SW480 (cell line): ENCODE measurements at places on chromosomes 3 and 15.

- DNase-seq = no peak
These were observed 212.5 kb upstream of the UBE2E1 start for GRCh38 chr3:23592961-23593931.

DNA sequence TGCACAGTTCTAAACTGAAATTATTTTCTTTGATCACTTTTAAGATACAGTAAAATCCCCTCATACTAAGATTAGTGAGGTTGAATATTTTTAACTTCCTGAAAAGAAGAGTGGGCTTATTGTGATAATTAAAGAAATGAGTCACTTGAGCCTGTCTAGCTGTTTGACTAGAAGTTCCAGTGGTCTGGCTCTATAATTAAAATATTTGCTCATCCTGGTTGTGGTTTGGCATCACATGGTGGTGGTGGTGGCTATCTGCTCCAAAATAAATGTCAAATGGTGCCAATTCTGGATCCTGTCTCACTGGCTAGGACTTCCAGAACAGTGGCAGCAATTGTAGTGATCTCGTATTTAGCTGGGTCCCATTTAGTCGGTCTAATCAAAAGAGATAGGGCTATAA, 8.6 kb upstream of the TEX9 start:
- DNase-seq = peak; percentile 44

- no peak for DNase-seq
These were observed 28.8 kb upstream of the TF start for GRCh38 chr3:133717424-133717823.

GRCh38 chr3:32443478-32443877, 51.8 kb downstream of the CMTM7 start:
- DNase-seq = no peak

DNA sequence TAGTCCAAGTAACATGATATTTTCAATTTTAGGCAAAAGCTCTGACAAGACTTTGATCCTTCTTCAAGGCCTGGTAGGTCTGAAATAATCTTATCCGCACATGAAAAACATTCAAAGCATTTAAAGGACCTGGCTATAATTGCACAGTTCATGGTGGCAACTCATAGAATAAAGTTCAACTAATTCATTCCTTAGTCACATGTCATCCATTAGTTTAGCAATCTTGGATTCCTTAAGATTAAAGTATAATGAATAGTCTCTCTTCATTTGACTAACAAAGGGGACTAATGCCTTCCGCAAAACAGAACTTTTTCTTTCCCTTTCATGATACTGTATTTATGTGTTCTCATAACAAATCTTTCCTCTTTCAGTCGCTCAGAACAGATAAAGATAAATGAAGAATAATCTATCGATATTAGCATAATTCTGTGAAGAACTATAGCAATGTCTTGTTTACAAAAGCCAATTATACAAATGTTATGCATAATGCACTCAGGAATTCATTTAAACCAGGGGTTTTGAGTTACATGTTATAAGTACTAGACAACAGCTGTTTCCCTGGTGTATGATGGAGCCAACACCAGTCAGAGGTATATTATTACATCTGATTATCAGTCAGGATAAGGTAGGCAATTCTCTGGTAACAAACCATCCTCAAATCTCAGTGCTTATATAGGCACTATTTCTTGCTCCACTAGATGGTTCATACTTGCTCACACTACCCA, 172.5 kb downstream of the POTEB3 start:
- DNase-seq = no peak

DNA sequence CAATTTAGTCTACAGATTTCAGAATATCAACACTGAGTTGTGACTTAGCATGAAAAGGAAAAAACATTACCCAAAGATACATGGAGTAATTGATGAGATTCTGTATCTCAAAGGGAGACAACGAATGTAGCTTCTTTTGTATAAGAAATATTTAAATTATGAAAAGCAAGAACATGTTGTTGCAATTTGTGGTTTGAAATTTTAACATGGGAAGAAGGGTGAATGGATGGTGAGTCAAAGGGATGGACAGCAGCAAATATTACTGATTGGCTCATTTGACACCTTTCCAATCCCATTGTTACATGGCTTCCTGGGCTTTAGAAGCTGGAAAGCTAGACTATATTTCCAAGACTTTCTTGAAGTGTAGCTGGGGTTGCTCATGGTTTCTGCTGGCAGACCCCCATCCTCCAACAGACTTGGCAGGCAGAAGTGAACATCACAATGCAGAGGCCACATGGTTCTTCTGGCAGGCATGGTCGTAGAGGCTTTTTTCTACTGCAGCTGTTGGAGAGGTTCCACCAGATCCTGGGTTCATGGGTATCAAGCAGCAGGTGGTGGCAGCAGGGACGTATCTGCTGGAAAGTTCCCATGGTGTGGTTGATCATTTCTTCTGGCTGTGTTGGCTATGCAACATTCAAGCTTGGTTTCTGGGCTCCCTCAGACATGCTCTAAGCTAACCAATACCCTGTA, 47.2 kb upstream of the KPNA4 start:
- DNase-seq = no peak

- no peak for DNase-seq
These were observed 678 bp upstream of the TFG start for GRCh38 chr3:100708644-100708988.

DNA sequence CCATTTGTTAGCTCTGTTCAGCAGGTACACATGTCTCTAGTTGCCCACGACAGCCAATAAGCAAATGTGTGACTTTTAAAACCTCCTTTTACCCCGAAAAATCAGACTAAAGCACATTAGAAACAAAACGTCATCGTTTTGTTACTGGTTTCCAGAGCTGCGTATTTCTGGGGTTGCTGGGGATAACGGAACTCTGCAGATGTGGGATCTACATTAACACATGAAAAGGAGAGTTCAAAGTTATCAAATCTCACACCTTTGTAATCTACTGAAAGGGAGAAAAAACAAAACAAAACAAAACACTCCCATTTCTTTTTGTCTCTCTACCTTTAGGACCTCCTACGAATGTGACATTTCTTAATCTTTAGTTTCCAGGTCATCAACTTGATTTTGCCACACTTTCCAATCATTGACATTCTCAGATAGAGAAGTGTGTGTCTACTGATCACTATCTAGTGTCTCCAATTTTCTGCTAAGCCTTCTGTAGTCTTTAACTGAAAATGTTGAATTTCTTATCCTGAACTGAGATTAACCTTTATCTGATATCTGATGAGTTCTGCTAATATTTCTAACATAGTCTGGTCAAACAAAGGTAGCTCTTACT, 93.0 kb upstream of the TSPAN3 start:
- DNase-seq = no peak
